ENCODE measurements at places on chromosomes 5 and 9.

- DNase-seq: no peak
Observed at GRCh38 chr9:14136047-14136635, 177.8 kb downstream of the NFIB start.

DNA sequence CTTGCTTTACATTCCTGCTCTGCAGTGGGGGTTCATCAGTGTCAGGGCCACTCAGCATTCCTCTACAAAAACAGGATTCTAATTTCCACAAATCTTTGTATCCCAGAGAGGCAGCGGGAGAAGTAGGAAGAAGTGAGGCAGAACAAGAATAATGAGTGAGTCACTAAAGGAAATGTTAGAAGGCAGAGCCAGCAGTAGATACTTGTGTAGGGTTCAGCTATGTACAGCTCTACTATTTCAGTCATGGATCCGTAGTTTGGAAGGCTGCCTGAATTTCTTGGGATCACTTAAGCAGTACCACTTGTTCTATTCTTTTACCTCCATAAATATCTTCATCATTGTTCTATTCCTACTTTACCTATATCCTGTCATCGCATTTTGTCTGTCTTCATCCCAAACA is 246.3 kb upstream of the TLE4 start:
- DNase-seq: no peak

DNA sequence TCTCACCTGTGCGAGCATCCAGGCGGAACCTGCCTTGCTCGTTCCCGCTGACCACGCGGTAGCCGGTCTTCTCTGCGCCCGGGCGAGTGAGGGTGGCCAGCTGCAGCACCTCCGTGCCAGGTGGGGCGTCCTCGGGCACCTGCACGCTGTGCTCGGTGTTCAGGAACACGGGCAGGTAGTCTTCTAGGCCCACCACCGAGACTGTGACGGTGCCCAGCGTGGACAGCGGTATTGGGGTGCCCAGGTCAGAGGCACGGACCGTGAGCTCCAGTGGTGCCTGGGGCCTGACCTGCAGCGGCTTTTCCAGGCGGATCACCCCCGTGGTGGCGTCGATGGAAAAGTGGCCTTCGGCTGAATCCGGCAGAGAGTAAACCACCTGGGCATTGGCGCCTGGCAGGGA is 59.5 kb downstream of the FAT2 start:
- no peak for DNase-seq

DNA sequence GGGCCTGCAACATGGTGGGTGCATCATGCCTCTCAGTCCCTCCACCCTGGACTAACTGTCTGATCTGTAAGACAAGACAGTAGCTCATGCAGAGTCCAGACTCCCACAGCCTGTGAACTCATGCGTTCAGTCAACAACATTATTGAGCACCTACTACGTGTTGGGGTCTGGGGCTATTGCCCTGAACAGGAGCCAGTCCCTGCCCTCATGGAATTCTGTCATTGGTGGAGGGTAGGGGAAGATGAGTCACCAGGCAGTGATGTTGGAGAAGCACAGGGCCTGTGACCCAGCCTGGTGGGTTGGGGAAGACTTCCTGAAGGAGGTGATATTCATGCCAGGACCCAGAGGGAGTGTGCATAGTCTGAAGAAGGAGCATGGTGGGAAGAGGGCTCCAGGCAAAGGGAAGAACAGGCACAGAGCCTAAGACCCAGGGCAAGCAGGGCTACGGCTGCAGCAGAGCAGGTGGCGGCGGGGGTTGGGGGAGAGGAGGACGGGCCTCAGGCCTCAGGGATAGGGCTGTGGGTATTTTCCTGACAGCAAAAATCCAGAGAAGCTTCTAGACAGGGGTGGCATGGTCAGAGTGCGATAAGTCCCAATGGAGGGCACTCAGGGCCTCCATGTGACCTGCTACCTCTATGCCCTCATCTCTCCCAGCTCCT is 26.7 kb upstream of the PSD2 start:
- no peak for DNase-seq

GRCh38 chr5:76733049-76733417 is 17.1 kb downstream of the F2R start:
- no peak for DNase-seq

- DNase-seq: no peak
Observed at GRCh38 chr5:110072651-110073050, 382.9 kb downstream of the MAN2A1 start.

GRCh38 chr5:135456238-135457099 is 4.3 kb upstream of the TIFAB start:
- DNase-seq: no peak

GRCh38 chr5:95915999-95916686 is 45.5 kb downstream of the ELL2 start:
- DNase-seq: no peak

DNA sequence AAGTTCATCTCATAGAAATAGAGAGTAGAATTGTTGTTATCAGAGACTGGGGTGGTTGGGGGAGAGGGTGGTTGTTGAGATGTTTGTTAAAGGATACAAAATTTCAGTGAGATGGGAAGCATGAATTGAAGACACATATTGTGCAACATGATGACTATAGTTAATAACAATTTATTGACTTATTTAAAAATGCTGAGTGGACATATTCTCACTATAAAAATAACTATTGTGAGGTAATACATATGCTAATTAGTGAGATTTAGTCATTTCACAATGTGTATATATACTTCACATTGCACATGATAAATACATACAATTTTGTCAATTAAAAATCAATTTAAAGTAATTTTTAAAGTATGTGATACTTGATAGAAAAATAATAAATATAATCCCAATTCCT is 722.5 kb upstream of the CHD1 start:
- DNase-seq: no peak

GRCh38 chr9:135007601-135008000 is 79.9 kb upstream of the OLFM1 start:
- DNase-seq: no peak

DNA sequence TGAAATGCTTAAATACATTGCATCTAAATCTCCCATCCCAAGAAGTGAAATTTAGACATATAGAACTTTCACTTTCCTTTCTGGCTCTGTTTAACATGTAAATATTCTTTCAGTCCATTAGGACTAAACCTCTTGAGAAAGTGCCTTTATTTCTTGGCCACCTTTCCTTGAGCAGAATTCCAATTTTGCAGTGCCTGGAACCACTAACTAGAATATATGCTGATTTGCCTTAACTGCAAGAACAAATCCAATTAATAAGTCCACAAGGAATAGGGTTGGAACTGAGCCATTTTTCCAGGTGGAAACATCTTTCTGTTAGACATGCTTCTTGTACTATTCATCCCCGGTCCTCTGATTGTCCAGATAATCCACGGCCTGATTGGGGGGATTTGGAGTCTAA is 478.0 kb downstream of the ENC1 start:
- DNase-seq: no peak

DNA sequence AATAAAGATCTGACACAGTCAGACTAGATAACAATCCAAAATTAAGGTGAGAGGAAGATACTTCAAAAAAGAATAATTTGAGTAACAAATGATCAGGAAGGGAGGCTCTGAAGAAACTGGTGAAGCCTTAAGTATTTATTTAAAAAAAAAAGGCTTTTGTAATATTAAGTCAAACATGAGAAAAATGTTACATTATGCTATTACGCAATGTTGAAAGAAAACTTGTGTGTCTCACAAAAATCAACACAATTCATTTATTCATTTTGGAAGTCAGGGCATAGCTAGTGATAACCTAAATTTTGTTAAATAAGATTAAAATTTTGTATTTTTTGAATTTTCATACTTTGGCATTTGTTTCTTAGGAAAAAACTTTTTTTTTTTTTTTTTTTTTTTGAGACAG is 28.2 kb downstream of the WDR41 start:
- no peak for DNase-seq

DNA sequence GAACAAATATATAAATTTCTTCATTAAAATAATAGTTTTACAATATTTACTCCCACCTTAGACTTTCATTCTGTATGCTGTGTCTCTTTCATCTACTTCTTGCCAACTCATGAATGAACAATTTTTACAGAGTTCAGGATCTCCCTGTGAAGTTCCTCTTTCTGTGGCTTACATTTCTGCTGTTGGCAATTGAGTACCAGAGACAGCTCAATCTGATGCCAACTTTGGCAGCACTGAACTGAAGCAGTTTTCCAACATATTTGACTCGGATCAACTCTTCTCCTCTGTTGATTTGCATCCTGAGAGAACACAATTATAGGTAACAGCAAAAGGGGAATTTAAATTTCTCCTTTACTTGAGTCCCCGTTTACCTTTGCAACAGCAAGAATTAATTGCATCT is 1262.2 kb downstream of the EFNA5 start:
- DNase-seq: no peak

DNA sequence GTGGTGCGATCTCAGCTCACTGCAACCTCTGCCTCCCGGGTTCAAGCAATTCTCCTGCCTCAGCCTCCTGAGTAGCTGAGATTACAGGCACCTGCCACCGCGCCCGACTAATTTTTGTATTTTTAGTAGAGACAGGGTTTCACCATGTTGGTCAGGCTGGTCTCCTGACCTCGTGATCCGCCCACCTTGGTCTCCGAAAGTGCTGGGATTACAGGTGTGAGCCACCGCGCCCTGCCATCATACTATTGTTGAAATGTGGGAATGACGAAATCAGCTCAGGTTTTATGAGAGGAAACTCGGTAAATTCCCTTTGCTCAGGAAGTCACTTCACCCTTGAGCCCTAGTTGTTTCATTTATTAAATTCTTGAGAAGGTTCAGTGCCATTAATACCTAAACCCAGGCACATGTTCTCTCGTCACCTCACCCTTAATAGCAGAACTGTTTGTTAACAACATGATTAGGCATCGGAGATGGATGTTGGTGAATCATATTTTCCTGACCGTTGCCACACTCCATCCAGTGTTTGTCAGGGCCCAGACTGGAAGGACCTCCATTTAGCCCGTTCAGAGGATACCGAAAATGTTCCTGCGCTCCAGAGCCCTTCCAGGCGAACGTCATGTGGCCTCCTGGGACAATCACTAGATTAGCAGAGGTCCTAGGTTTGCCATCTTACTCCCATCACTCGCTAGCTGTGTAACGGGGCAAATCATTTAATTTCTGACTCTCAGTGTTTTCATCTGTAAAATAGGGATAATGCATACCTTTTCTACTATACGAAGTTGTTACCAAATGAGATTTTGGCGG is 20.0 kb upstream of the CREBRF start:
- DNase-seq: no peak

GRCh38 chr9:78970375-78970774 is 601.4 kb upstream of the TLE4 start:
- no peak for DNase-seq

DNA sequence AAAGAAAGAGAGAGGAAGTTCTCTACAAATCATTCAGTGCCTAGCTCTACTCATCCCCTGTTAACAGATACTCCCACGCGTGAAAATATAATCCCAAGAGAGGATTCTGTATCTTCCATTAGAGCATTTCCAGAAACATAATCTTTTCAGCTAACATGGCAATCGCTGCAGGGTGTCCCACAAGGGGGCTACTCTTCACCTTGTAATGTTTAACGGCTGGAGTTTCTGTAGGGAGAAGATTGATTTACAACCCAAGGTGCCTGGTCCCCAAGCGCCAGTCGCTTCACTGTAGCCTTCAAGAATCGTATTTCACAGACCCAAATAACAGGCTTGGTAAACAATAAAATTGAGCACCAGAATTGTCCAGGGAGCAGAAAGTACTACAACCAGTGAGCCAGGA is 318.7 kb downstream of the TLE1 start:
- DNase-seq: no peak

- DNase-seq: no peak
Observed at GRCh38 chr5:179758955-179759354, 26.3 kb downstream of the MAML1 start.

- DNase-seq: no peak
Observed at GRCh38 chr5:142408981-142409481, 84.2 kb upstream of the SPRY4 start.

DNA sequence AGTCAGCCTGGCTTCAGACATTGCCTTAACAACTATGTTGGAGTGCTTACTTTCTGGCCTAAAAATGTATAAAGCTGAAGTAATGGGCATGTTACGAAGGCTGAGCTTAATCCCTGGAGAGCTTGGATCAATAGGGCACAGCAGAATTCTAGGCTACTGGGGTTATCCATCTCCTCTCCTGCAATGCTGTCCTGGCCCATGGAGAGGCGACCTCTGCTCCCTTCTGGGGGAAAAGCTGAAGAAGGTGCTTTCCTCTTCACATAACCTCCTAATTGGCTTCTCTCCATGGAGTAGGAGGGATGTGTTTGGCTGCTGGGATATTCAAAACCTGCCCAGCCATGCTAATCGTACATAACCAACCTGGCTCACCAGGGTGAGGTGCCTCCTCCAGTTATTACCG is 403.5 kb downstream of the DMRT2 start:
- DNase-seq: no peak

DNA sequence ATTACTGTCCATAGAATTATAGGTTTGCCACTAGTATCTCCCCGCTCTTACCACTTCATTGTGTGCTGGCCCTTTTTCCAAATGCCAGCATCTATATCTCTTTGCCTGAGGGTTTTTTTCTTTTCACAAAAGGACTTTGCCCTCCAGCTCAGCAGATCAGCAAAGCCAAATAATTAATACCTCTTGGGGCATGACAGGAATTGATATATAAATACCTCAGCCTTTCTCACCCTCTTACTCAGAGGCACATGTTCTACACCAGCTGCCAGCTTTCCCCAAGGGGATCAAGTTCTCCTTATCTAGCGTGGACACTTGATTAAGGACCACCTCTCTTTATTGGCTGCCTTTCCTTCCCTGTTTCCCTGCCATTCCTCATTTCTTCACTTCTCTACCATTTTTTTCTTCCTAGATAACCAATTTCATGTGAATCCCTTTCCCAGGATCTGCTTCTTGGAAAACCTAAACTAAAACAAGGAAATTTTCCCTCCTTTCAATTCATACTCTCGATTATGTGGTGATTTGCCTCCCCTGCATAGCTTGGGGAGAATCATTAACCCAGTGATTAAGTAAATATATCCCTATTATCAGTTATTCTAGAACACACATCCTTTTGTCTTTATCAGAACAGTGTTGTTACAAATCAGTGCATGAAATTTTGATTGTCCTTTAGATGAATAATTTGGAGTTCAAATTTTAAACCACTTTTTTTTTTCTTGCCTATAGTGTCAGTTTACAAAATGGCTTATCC is 6.9 kb upstream of the NUDT12 start:
- DNase-seq: no peak

- no peak for DNase-seq
Observed at GRCh38 chr9:13948037-13948436, 365.9 kb downstream of the NFIB start.

DNA sequence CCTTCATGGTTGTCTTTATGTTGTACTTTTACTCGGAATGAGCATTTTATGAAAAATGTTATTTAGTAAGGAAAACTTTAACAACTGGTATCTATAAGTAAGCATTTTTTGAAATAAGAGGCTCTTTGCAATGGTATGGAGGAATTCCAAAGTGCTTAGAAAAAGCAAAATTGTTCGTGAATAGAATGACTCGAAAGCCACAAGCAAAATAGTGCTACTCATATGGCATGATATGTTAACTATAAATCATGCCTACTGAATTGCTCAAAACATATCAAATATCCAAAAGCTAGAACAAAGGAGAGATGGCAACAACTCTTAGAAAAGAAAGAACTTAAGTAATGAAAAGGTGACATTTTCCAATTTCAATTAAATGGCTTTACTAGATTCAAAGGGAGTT is 216.3 kb downstream of the KIAA0825 start:
- DNase-seq: no peak
